Fibroblast of skin of left quadriceps (primary cell): ENCODE measurements at places on chromosomes 12 and 14.

DNA sequence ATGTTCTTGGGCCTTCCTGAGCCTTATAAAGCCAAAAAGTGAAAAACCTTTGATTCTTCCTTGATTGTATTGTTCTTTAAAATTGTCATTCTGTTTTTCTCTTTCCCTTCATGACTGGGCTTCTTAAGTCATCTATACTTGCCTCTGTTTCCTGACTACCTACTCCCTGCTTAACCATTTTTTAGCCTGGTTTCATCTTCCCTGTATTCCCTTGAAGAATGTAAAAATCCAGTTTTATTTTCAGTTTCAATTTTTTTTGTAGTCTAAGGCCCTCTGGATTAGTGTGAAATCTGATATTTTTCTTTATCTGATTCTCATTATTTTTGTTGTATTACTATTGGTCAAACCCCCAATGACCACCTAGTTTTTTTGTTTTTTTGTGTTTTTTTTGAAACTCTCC lies 46.3 kb downstream of the APAF1 start:
- no peak for DNase-seq

DNA sequence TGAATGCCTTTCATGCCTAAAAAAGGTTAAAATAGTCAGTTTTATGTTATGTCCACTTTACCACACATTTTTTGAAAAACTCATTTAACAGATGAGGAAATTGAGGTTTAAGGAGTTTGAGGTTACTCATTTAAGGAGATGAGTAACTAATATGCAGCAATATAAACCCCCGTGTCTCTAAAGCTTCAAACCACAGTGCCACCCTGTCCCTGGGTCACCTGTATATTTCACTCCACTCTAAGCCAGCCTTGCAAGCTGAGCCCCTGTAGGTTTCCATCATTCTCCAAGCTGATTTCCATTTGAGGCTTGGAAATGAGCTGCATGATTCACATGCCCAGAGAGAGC lies 64.4 kb downstream of the NUAK1 start:
- no peak for DNase-seq

DNA sequence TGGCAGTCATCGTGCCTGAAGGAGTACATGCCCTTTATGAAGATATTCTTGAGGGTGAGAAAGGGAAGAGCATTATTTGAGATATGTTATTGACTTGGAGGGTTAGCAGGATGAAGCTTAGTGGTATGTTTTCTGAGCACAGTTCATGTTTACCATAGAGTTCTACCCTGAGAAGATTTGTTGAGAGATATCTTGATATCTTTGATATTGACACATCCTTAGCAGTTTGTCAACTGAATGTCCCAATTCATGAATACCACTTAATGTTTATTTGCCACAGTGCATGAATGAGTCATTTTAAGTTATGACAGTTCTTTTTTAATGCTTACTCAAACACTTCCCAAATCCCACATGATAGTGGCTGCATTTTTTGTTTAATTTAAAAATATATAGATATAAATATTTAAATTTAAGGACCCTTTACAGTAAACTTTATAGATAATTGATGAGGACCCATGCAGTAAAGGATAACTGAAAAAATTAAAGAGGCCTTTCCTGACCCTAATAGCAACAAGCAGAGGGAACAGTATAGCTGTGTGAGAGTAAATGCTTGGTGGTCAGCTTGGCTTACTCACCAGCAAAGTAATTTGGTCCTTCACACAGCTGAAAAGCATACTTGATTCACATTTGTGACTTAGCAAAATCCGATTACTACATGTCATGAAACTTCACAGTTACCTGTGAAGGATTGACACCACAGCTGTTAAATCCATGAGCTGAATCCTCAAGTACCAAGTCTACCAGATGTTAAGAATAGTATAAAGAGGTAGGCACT lies 25.8 kb downstream of the SLC39A9 start:
- DNase-seq, result no peak

GRCh38 chr12:57590864-57591781 lies at the start of gene PIP4K2C:
PIP4K2C (plus strand) TSS chr12:57591192; CDS start chr12:57591290, 98 bp downstream.
- no peak for DNase-seq

DNA sequence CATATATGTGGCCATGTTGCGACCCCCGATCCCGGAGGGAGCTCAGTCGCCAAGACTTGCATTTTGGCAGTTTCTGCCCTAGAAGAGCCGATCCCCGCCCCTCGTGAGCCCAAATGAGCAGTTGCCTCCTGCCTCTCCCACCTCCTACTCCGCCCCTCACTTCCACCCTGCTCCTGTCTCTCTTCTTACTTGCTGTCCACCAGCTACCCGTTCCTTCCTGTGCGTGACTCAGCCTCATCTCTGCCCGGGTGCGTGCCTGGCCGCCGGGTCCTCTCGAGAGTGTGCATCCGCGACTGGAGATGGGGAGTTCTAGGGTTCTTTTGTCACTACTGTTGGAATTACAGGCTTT lies 585 bp downstream of the GPATCH2L start:
- peak; percentile 40 for DNase-seq

DNA sequence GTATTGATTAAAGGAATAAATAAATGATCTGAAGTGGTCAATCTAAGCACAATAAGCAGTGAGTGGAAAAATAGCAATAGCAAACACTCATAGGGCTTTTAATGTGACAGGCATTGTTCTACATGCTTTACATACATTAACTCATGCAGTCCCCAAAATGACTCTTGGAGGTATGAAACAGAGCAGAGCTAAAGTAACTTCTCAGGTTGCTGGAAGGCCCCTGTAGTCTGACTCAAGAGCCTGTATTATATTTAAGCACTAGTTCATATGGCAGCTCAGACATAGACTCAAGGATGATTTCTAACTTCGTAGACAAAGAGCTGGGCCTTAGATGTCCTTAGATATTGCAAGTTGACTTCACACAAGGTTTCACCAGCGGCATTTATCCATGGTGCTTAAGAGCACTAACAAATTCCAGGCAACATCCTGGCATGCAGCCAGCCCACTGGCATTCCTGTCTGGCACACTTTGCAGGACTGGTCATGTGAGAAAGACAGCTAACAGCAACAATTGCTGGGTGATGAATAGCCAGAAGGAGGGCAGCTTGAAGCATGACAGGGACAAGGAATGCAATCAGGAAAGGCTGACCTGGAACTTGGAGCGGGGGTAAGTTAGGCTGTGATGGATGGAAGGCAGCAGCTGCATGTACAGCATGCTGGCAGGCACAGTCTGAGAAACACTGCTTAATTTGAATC lies 22.9 kb upstream of the KTN1 start:
- peak; percentile 77 for DNase-seq

- DNase-seq, result peak; percentile 84
Observed at GRCh38 chr14:59275668-59276067, 87.2 kb downstream of the DAAM1 start.

GRCh38 chr12:10184261-10184843 lies 5.5 kb downstream of the TMEM52B start:
- peak; percentile 74 for DNase-seq

DNA sequence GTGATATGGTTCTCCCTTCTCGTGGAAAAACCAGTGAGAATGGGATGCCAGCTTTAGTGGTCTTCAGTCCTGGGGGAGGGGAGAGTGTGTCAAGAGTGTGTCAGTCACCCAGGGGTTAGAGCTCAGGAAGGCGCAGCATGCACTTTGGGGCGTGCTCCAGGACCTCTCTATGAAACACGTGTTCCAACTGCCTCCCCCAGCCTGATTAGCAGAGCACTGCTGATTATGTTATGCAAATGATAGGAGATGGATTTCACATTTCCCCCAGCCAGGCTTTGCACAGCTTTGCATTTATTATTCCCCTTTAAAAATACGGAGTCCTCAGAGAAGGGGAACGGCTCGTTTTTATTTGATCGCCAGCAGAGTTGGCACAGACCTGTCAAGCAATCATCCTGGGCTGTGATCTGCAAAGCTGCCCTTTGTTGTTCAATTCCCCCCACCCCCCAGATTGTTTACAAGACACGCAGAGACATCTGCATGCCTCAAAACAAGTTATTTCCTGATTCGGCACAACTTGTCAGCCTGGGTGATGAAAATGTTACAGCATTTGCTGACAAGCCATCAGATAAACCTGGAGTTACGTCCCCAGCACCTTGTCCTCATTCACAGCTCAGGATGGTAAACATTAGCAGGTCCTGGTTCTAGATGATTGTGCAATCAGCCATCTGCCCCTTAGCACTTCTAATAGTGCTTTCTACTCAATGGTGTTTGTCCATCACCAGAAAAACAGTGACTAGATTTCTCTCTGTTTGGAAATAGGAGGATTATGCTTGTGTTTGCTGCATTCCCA lies 196.5 kb downstream of the NOVA1 start:
- DNase-seq, result no peak

DNA sequence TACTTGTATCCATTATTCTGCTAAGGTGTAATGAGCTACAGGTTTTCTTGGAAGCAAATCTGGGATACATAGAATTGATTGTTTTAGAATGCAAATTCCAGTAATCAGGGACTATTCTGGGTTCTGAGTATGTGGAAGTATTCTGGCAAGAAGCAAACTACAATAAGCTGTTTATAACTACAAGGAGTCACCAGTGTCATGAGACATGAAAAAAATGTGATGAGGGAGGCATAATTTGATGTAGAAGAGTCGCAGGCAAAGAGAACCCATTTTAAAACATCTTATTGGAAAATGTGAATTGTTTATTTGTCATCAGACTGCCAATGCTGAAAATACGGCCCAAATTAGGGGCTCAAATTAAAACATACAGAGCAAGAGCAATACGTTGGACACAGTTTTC lies 321.8 kb upstream of the E2F7 start:
- no peak for DNase-seq

GRCh38 chr14:85688006-85688405 lies 158.1 kb downstream of the FLRT2 start:
- peak; percentile 51 for DNase-seq

DNA sequence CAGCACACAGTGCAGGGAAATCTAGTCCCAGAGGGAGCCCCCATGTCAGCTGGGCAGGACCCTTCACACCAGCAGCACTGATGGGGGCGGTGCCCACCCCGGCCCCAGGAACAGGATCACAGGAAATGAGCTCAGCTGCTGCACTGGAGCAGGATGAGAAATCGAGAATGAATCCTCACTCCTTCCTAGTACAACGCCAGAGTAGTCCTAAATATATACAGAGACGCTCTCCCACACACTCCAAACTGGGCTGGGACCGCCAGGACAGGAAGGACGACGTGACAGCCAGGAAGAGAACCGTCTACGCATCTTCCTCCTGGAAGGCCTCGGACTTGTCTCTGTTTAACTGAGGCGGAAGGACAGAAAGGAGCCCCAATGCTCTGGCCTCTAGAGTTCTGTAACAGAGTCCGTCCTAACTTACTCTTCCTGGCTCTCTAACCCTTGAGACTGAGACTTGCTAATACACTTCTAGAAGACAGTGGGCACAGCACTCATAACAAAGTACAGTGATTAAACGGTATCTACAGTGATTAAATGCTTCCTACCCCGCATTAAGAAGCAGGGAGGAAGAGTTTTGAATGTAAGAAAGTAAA lies 33.4 kb downstream of the CDC42BPB start:
- DNase-seq, result peak; percentile 29

GRCh38 chr12:105420659-105421240 lies 90.3 kb downstream of the C12orf75 start:
- peak; percentile 64 for DNase-seq
